ENCODE measurements at places on chromosomes 16 and 17.

DNA sequence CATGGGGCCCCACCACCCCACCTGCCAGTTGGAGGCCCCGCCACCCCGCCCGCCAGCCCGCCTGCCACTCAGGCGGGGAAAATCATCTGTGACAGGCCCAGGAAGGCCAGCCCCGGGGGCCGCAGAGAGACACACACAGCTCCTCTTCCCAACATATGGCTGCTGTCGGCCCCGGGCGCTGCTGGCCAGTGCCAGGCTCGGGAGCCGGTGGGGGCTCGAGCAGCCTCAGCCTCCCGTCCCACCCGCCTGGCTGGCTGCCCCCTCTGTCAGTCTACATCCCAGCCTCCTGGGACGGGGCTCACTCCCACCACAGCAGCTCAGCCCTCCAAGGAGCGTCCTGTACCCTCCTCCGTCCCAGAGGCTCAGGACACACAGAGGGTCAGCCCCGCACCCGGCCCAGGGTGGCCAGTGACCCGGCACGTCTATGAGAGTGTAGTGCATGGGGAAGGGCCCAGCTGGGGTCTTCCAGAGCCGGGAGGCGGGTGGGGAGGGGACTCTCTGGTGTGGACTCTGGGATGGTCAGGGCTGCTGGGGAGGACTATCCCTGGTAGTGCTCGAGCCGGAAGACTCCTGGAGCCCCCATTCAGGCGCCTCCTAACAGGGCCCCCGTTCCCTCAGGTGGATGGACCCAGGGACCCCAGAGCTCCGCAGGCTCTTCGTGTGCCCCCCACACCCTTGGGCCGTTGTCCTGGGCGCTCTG lies 3.6 kb upstream of the PRR35 start:
- no peak for DNase-seq

GRCh38 chr17:41813699-41814124 lies 908 bp downstream of the FKBP10 start:
- no peak for DNase-seq

DNA sequence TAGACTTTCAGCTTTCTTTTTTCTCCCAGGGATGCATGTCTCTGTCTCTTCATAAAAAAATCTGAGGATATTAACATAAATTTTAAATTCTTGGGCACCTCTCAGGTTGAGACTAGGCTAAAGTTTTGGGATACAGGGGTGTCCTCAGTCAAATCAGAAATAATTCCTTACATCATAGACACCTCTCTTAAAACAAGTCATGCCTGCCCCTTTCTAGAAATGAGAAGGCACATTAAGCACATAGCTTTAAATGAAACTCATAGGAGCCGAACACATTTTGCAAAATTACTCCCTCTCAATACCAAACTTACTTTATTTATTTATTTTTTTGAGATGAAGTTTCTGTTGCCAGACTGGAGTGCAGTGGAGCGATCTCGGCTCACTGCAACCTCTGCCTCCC lies 67.3 kb upstream of the BCAR1 start:
- DNase-seq = no peak

GRCh38 chr16:67995423-67995822 lies 3.9 kb downstream of the DPEP2 start:
- DNase-seq = peak; percentile 80
